ENCODE measurements at places on chromosomes 11 and 22.

DNA sequence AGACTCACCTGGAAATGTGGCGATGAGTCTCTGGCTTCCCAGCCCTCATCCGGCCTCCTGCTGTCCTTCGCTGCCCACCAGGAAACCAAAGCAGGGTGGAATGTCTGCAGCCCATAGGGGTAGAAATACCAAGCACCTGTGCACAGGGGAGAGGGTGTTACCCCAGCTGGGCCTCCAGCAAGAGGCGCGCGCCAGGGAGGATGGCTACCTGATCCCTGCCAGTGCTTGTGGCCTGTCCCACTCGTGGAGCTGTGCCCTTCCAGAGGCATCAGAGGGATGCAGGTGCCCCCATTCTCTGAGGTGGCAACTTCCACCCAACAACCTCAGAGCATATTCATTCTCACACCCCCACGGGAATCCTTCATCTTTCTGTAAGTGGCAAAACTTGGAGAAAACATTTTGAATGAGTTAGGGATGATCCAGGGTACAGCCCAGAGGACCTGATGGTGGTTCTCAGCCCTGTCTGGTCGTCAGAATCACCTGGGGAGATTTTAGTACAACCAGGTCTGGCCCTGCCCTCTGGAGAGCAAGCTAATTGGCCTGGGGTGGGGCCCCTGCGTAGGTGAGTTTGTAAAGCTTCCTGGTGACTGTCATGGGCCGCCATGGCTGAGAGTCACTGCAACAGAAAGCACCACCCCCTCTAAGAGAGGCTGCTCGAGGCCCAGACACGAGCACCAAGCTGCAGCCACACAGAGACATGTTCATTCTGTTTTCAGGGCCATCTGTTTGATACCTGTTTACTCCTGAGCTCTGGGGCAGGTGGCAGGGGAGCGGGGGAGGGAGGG, 9.9 kb downstream of the SUN2 start:
- no peak for DNase-seq

GRCh38 chr22:38540701-38541100, 29.3 kb downstream of the DMC1 start:
- no peak for DNase-seq

DNA sequence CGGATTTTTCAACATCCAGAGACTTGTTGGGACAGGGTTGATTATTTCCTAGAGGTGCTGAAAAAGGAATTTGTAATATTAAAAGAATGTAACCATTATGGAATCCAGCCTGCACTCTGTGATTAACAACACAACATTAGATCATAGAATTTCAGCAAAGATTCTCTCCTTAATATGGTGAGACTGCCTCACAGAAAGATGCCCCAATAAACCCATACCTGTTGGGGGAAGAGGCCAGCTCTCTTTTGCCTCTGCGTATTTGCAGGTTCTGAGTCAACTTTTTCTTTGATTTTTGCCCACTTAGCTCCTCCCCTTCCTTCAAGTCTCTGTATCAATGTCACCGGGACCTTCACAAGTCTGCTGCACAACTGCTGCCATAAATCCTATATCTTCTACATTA, 12.4 kb upstream of the MTMR3 start:
- DNase-seq: no peak

DNA sequence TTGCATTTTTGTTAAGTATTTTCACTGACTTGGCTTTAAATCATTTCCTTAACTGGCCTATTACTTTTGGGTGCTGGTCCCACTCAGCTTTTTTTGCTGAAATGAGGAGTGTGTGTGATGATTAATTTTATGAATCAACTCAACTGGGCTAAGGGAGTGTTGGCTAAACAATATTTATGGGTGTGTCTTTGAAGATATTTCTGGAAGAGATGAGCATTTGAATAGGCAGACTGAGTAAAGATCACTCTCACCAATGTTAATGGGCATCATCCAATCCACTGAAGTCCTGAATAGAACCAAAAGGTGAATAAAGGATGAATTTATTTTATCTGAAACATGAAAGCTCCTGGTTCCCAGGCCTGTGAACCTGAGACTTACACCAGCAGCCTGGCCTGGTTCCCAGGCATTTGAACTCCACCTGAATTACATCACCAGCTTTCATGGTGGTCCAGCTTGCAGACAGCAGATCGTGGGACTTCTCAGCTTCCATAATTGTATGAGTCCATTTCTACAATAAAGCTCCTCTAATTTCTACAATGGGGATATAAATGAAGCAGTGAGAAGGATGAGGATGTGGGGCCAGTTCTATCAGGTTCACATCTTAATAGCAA, 241.3 kb upstream of the ZC3H12C start:
- DNase-seq: no peak

GRCh38 chr22:45376703-45377102, 36.7 kb downstream of the SMC1B start:
- no peak for DNase-seq

DNA sequence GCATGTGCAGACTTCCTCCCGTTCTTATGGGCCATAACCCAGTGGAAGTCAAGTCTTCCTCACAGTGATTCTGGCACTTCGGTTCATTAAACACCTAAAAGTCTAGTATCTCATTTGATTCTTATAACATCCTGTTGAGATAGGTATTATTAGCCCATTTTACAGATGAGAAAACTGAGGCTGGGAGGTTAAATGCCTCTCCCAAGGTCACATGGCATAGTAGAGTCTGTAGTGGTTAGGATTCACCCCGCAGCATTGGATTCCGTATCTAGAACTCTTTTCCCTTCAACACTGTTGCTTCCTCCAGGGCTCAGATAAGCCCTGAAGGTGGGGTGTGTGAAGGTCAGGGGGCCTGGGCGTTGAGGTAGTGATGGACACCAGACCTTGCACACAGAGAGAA, 3.4 kb downstream of the GPHA2 start:
- DNase-seq: no peak

GRCh38 chr11:120517801-120518291, 6.3 kb downstream of the GRIK4 start:
- DNase-seq: no peak

DNA sequence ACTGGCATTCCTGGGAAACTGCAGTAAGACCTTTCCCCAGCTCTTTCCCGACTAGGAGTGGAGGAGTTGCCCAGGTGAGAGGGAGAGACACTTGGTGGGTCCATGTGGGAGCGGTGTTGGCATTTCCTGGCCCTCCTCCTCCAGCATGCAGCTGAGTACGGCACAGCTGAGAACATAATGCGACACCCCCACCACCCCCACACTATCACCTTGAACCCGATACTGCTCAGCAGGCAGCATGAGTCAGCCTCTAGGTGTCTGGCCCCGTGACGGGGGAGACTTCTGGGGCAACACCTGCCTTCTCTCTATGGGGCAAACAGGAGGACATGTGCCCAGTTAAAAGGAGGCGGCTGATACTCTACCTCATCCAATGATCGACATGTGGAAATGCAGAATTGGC, 64.4 kb downstream of the PKNOX2 start:
- DNase-seq: no peak

DNA sequence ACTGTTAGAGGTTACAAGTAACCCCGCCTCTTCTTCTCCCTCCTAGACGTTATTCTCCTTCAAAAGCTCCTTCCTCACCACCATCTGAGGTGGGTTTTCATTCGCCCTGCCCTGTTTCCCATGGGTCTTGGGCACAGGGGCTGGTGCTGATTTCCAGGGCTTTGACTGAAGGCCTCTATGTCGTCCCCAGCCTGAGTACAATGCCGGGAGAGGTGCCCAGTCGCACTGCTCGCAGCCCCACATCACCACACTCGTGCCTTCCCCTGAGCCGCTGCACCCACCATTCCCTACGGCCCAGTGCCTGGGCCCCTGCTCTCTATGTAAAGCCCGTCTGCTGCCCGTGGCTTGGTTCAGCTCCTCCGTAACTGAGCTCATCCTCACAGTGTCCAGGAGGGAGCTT, 169.8 kb downstream of the DSCAML1 start:
- DNase-seq: no peak

Measured in AG04449 (cell line).